ENCODE measurements at places on chromosomes 6 and 20. TPM values are rescaled to one million over a fixed set of nuclear protein-coding genes. Genes with fewer than 3 reads are reported as not detected.

- DNase-seq = no peak
Measured at GRCh38 chr6:156150391-156150790, 626.8 kb upstream of the ARID1B start.

GTSF1L gene
- total RNA-seq = not detected

SLC26A8 gene
- not detected for total RNA-seq

- no peak for DNase-seq
Measured at GRCh38 chr6:2765896-2766766, 938 bp downstream of the WRNIP1 start.

GRCh38 chr20:37364013-37364926 is 18.3 kb downstream of the SRC start:
- no peak for DNase-seq

- no peak for DNase-seq
Measured at GRCh38 chr6:84554074-84554473, 210.3 kb downstream of the TBX18 start.

DNA sequence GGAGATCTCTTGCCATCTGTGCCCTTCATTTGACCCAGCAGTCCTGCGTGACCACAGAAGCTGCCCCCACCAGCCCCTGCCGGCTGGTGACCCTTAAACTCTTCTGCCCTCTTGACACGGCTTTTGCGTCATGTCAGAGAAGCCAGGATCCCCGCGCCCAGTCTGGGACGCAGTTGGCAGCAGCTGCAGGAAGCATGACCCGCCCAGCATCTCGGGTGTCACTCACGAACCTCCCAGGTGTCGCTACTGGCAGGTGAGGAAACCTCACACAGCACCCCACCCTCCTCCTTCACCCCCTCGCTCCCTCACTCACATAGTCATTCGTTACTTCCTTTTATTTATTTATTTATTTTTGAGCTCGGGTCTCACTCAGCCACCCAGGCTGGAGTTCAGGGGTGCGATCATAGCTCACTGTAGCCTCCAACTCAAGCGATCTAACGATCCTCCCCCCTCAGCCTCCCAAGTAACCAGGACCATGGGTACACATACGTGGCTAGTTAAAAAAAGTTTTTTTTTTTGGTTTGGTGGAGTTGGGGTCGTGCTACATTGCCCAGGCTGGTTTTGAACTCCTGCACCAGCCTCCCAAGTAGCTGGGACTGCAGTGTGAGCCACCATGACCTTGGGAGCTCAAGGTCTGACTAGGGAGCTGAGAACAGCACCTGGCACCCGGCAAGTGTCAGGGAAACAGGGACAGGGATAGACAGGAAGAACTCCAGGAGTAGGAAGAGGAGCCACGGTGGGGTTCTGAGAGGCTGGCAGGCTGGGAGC is 14.1 kb upstream of the SPDEF start:
- no peak for DNase-seq

GRCh38 chr6:17771609-17772008 is 64.9 kb upstream of the NUP153 start:
- DNase-seq = no peak

DNA sequence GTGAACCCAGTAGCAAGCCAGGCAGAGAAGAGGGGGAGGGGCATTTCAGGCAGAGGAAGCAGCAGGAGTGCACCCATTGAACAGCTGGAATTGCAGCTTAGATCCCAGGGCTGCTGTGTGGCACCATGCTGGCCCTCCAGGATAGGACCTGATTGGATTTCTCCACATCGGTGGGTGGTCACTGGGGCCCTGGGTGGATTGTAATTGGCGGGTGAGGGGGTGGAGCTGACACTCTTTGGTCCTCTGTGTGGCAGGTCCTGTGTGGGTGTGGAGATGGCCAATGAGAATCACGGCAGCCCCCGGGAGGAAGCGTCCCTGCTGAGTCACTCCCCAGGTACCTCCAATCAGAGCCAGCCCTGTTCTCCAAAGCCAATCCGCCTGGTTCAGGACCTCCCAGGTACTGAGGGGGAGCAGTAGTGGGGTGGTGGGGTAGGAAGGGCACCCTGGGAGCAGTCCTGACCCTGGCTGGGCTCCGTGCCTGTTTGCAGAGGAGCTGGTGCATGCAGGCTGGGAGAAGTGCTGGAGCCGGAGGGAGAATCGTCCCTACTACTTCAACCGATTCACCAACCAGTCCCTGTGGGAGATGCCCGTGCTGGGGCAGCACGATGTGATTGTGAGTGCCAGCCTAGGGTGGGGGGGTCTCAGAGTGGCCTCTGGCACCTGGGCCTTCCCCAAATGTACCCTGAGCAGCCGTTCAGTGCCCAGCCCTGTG is 4.4 kb downstream of the PCIF1 start:
- no peak for DNase-seq

SLC22A7 gene
- not detected for total RNA-seq

DNA sequence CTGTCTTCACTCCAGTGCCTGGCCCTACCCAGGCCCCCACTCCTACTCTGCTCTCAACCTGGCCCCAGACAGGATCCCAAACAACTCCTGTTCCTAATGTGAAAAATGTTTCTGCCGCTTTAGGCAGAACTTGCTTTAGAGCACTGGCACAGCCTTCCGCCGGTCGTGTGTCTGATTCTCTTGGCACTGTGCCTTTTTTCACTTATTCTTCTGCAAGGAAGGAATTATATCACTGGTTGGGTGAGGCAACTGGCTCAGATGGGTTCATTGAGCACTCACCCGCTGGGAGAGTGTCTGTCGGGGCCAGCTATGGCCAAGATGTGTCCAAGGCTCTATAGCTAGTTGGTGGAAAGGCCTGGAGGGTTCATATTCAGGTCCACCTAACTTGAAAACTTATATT is 33.6 kb upstream of the HLA-A start:
- DNase-seq = no peak

DNA sequence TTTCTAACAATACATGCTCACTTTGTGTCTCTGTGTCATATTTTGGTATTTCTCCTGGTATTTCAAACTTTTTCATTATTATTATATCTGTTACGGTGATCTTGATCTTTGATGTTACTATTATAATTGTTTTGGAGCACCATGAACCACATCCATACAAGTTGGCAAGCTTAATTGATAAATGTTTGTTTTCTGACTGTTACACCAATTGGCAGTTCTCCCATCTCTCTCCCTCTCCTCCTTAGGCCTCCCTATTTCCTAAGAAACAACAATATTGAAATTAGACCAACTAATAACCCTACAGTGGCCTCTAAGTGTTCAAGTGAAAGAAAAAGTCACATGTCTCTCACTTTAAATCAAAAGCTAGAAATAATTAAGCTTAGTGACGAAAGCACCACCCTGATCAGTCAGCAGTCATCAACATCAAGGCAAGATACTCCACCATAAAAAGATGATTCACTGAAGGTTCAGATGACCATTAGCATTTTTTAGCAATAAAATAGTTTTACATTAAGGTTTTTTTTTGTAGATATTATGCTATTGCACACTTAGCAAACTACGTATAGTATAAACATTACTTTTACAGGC is 61.5 kb downstream of the IBTK start:
- DNase-seq = peak; percentile 29

DNA sequence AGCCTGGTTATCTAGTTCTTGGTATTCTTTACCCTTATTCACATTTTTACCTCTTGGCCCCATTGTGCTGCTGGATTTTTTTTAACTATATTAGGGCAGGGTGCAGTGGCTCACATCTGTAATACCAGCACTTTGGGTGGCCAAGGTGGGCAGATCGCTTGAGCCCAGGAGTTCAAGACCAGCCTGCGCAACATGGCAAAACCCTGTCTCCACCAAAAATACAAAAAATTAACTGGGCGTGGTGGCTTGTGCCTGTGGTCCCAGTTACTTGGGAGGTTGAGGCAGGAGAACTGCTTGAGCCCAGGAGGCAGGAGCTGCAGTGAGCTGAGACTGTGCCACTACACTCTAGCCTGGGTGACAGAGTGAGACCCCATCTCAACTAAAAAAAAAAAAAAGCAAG is 12.2 kb upstream of the TAF8 start:
- DNase-seq = no peak

GRCh38 chr6:1618311-1619097 is 8.8 kb downstream of the FOXC1 start:
- no peak for DNase-seq

GRCh38 chr20:40651151-40651550 is 37.9 kb downstream of the MAFB start:
- no peak for DNase-seq

NDUFAF4 gene
- total RNA-seq = 15.4 TPM

ARMH2 gene
- not detected for total RNA-seq

GRCh38 chr20:50053362-50054230 is 59.4 kb downstream of the UBE2V1 start:
- DNase-seq = no peak

CRISP3 gene
- total RNA-seq = not detected

GRCh38 chr6:36252005-36252404 is 17.9 kb upstream of the PNPLA1 start:
- DNase-seq = no peak

- peak; percentile 66 for DNase-seq
Measured at GRCh38 chr20:35306931-35307517, 14.8 kb upstream of the FAM83C start.

DNA sequence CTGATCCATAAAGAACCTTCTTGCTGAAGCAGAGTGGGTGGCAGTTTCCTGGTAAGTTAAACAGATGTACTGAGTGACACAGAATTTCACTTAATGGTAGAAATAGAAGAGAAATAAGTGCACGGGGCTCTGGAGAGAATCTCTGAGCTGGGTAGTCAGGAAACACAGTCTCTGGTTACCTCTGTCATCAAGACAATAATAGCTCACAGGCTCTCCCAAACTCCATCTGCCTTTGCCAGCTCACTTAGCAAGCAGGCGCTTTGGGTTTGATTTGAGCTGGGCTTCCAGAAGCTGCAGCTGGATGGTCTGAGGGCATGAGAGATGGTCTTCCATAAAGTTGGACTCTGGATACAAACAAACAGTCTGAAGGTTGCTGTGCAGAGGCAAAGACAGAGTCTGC is 39.6 kb upstream of the PRSS35 start:
- no peak for DNase-seq

TRIM10 gene
- total RNA-seq = not detected

NTSR1 gene
- not detected for total RNA-seq

GRCh38 chr6:15672291-15672690 is 9.5 kb upstream of the DTNBP1 start:
- DNase-seq = no peak

MCHR2 gene
- total RNA-seq = not detected

GRCh38 chr20:19688031-19688806 is 69.8 kb upstream of the RIN2 start:
- DNase-seq = peak; percentile 44

GRCh38 chr6:139154881-139155547 is 20.1 kb downstream of the HECA start:
- DNase-seq = no peak

GRCh38 chr20:33079259-33079658 is at the start of gene BPIFB4:
Gene BPIFB4 (plus strand): TSS chr20:33079643. CDS start chr20:33081527, 1,884 bp downstream.
- no peak for DNase-seq

GPR6 gene
- not detected for total RNA-seq

DNA sequence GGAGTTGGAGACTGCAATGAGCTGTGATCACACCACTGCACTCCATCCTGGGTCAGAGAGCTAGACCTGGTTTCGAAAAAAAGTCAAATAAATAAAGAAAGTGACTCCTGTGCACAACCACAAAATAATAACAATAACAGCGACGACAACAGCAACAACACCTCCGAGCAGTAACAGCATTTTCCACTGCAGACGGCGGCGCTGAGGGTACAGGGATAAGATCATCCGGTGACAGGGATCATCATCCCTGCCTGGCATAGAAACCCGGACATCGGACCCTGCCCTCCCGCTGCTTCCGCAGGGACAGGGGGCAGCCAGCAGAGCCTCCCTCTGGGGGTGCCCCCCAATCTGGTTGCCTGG is 11.5 kb downstream of the SRXN1 start:
- peak; percentile 33 for DNase-seq

SLC24A3 gene
- not detected for total RNA-seq

- no peak for DNase-seq
Measured at GRCh38 chr6:56065408-56065807, 182.0 kb downstream of the COL21A1 start.

- peak; percentile 17 for DNase-seq
Measured at GRCh38 chr6:126176282-126176681, 163.6 kb upstream of the CENPW start.

LIN28B gene
- not detected for total RNA-seq

DNA sequence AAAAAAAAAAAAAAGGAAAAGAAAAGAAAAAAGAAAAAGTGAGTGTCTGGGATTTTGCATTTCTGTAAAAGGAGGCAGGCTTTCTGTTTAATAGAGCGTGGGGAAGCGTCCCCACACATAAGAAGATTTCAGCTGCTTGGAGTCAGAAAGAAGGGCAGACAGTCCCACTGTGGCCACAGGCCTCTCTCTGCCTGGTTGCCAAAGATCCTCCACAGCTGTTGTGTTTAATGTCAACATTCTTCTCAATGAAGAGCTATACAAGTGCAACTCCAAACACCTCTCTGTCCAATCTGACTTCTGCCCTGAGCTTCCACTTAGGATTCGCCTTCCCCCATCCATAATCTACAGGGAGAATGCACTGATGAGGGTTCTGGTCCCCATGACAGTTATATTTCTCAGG is 64.3 kb upstream of the MLN start:
- no peak for DNase-seq

YWHAB gene
- 115 TPM for total RNA-seq

GRCh38 chr20:46588532-46589511 is 38.4 kb upstream of the OCSTAMP start:
- DNase-seq = no peak

DNA sequence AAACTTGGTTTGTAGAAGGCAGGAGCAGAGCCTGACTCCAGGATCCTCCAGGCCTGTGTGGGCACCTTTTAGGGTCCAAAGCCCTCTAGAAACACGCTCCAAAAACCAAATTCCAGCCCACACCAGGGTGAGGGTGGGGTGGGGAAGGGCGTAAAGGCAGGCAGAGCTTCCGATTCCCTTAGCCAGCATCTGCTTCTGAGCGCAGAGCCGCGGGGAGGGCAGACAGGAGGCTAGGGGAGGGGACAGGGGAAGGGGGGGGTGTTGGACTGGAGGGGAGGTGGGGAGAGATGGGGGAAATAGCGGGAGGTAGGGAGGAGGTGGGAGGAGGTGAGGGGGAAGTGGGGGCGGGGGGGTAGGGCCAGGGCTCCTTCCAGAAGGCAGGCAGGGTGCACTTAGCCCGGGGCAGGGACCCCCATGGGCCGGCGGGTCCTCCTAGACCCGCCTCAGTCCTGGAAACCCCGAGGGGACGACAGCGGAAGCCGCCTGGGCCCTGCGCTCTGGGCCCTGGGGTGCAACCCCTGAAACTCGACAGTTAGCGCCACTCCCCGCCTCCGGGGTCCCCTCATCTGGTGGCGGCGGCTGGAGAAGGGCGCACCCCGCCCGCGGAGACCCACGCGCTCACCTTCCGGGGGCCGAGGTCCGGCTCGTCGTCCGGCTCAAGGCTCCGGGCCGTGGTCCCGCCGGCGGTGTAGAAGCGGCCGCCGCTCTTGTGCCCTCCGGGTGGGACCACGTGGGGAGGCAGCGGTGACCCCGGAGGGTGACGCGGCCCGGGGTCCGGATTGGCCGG is 22.0 kb upstream of the FRMD1 start:
- no peak for DNase-seq

DNA sequence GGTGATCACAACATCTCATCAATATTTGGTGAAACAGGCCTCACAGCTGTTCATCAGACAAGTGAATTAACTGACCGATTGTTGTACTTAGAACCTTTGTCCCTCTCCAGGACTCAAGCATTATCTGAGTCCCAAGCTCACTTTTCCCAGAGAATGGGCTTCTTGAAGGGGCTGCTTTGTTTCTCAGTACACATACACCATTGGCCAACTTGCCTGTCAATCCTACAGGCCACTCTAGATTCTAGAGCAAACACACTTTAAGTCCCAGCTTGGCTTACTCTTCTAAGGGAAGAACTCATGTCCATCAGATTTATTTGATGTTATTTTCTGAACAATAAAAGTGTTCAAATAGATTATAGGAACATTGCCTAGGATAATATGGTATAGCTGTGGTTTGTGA is 249.5 kb downstream of the BCKDHB start:
- DNase-seq = no peak
